ENCODE measurements at places on chromosomes 12 and 14. TPM values are rescaled to one million over a fixed set of nuclear protein-coding genes. Genes with fewer than 3 reads are reported as not detected.

GRCh38 chr12:41545761-41546160, 357.6 kb downstream of the PDZRN4 start:
- no peaks in the 10 kb centered on the region for H3K27me3 ChIP-seq
- no peak for DNase-seq
- H3K27ac ChIP-seq: no peak overlapping the region
- H3K36me3 ChIP-seq: no peaks in the 10 kb centered on the region
- H3K4me1 ChIP-seq: no peaks in the 10 kb centered on the region

- peaks cover 2% of the 10 kb centered on the region for H3K4me1 ChIP-seq
- DNase-seq: peak; percentile 27
- no peaks in the 10 kb centered on the region for H3K27me3 ChIP-seq
- H3K4me3 ChIP-seq: no peak overlapping the region
- no peak overlapping the region for H3K27ac ChIP-seq
Observed at GRCh38 chr14:73149753-73150152, 13.4 kb downstream of the PSEN1 start.

NTN4 gene
- 28.6 TPM for total RNA-seq

SYNDIG1L gene
- total RNA-seq: not detected

GRCh38 chr14:20427231-20428009, 8.5 kb downstream of the KLHL33 start:
- H3K27ac ChIP-seq: no peak overlapping the region
- H3K4me1 ChIP-seq: no peaks in the 10 kb centered on the region
- H3K4me3 ChIP-seq: no peak overlapping the region
- DNase-seq: peak; percentile 71
- H3K36me3 ChIP-seq: no peaks in the 10 kb centered on the region

GLS2 gene
- total RNA-seq: under 0.01 TPM

All from fibroblast of lung (primary cell).